ENCODE measurements at places on chromosomes 4 and X.

- no peak for DNase-seq
Measured at GRCh38 chr4:66279084-66279483, 608.8 kb upstream of the EPHA5 start.

GRCh38 chr4:160184884-160185283, 1082.0 kb downstream of the RAPGEF2 start:
- DNase-seq, result no peak

GRCh38 chr4:113419631-113420030, 341.9 kb downstream of the CAMK2D start:
- DNase-seq, result no peak

DNA sequence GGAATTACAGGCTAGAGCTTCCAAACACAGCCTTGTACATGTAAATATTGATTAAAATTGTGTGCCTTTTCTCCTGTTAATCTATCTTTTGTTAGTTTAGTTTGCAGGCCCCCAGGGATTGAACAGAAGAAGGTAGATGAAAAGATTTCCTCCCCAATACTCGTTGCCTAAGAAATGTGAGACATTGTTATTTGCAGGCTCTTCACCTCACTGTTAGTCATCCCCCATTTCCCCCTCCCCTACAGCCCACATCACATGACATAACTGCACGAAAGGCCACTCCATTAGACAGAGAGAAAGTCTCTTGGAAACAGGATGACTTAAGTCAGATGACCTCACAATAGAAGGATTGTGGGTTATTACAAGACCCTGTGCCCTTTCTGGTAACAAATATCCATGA, 13.3 kb upstream of the MID1 start:
- DNase-seq, result peak; percentile 34

- DNase-seq, result no peak
Measured at GRCh38 chr4:1534876-1535526, 128.8 kb upstream of the NKX1-1 start.

DNA sequence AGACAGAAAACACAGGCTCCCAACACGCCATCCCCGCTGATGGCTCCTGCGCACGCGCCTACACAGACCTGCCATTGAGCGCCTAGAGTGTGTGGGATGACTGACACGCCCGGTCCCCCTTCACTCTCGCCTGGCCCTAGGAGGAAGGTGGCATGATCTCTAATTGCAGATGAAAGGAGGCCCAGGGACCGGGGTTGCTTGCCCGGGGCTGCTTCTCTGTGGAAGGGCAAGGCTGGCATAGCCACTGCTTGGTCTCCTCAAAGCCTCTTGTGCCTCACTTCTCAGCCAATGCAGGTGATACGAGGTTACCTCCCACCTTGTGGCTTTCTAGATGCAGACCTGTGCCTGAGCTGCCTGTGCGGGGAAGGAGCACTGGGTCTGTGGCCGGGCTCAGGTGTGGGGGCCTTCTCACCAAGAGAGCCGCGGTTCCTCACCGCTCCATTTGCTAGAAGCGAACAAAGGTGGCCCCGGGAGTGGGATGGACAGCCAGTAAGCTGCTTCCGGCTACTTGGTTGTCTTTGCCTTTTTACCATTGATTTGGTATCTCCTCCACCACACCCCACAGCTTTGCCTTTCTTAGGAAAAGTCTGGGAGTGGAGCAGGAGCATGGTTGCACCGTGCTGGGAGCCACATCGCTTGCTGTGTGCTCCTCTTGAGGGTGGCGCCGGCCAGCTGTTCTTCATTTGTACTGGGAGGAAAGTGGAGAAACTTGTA, 47.0 kb downstream of the TBC1D14 start:
- no peak for DNase-seq

GRCh38 chr4:1409491-1410425, 3.5 kb upstream of the NKX1-1 start:
- DNase-seq, result no peak

- DNase-seq, result no peak
Measured at GRCh38 chrX:13906093-13906492, 89.2 kb upstream of the GPM6B start.

- no peak for DNase-seq
Measured at GRCh38 chrX:9988762-9989161, 21.6 kb downstream of the CLDN34 start.

GRCh38 chr4:7244331-7244665, 52.0 kb downstream of the SORCS2 start:
- DNase-seq, result no peak

DNA sequence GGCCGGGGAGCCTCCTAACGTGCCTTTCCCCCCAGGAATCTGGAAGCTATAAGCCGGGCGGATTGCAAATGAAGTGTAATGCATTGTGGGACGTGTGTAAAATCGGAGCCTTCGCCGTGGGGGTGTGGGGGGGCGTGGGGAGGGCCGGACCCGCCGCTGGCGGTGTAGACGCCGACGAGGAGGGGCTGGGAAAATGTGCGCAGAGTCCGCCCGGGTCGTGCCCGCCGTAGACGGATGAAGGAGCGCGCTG, 1.3 kb downstream of the STOX2 start:
- no peak for DNase-seq

- no peak for DNase-seq
Measured at GRCh38 chr4:112517911-112518310, 1.9 kb upstream of the NEUROG2 start.

DNA sequence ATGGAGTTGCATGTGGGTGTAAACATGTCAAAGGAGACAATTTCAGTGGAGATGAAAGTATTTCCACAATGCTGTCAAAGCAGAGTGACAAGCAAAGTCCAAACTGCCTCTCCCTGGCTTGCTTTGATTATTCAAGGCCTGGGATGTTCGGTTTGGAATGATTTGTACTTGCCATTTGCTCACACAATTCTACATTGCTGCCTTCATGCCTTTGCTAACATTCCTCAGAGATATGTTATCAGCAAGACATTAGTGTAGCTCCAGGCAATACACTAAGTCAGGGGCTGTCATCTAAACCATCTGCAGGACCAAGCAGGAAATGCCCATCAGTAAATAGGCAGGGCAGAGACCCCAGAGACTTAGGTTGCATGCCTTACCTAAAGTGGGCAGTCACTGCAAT, 79.6 kb upstream of the C1QTNF7 start:
- DNase-seq, result no peak

DNA sequence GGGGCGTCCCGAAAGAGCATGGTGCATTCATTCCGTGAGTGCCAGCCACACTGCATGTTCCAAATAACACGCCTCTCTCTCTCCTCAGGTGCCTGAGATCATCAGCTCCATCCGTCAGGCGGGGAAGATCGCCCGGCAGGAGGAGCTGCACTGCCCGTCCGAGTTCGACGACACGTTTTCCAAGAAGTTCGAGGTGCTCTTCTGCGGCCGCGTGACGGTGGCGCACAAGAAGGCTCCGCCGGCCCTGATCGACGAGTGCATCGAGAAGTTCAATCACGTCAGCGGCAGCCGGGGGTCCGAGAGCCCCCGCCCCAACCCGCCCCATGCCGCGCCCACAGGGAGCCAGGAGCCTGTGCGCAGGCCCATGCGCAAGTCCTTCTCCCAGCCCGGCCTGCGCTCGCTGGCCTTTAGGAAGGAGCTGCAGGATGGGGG, 54.2 kb downstream of the PTTG2 start:
- no peak for DNase-seq

DNA sequence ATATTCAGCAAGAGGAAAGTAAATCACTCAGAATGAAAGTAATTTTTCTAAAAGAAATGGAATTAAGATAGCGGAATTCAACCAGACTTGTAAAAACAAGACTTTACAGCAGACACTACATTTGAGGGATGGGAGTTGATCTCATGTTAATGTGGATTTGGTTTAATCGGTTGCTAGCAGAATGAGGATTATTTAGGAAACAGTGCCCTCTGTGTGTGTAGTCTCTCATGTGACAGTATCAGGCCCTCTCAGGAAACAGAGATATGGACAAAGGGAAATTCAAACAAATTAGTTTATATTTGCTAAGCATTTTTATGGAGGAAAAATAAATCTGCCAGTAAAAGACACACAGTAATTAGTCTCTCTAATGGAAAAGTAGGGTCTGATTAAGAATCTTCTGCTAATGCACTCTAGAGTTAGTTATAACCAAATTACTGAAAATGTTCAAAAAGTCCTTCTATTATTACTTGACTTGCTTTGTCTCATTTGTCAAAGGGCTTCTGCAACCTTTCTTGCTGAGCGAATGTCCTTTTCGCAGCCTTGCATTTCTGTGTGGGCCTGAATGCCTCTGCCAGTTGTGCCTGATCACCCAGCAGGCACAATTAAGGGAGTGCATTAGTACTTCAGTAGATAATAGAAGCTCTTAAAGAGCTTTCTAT, 1282.3 kb upstream of the TENM3 start:
- no peak for DNase-seq

DNA sequence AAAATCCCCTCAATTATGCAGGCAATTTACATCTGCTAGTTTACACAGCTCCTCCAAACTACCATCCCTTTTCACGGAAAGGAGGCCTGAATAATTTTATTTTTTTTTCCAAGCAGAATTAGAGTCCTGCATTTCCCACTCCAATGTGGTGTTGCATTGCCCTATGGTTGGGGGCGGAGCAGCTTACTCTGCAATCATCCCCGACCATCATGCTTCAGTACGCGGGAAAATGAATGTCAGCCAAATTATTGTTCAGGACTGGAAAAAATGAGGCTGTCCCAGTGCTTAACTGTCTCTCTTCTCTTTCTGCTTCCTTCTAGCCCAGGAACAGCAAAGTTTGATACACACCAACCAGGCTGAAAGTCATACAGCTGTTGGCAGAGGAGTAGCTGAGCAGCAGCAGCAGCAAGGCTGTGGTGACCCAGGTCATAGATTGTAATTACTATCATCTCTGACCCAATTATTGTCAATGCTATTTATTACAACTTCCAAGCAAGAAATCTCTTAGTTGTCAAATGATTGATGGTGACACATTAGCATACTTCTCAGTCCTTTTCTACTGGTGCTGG, 28.3 kb downstream of the MMRN1 start:
- DNase-seq, result no peak

- no peak for DNase-seq
Measured at GRCh38 chr4:21202959-21203358, 502.7 kb downstream of the PACRGL start.

DNA sequence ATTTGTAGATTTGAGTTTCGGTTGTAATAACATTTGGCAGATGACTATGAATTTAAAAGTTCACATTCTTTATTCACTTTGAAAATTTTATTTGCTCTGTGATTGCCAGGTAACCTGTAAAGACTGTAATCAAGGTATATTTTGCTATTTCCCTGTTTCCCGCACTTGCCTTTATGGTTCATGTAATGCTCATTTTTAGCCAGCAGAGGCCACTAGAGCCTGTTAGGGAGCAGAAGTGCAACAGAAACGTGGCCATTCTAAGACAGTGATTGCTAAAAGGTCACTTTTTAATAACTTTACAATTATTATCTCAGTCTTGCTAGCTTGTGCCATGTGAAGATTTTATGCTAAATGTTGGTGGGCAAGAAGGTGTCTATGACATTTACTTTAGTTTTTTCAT, 12.4 kb downstream of the YIPF6 start:
- DNase-seq, result peak; percentile 61

DNA sequence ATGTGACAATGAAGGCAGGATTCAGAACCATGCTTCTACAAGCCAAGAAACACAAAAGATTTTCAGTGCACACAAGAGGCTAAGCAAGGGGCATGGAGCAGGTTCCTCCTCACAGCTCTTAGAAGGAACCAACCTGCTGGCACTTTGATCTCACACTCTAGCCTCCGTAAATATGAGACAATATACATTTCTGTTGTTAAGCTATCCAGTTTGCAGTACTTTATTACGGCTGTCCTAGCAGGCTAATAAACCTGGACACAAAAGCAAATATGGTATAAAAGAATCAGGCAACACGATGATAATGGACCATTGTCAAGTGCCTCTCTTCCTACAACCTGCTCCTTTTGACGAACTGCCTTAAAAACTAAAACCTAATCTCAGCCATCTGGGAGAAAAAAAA, 114.5 kb downstream of the ZAR1 start:
- DNase-seq, result no peak

GRCh38 chr4:10061650-10062415, 40.5 kb upstream of the SLC2A9 start:
- DNase-seq, result no peak

GRCh38 chr4:88533937-88534750, 10.6 kb upstream of the PYURF start:
- DNase-seq, result no peak

DNA sequence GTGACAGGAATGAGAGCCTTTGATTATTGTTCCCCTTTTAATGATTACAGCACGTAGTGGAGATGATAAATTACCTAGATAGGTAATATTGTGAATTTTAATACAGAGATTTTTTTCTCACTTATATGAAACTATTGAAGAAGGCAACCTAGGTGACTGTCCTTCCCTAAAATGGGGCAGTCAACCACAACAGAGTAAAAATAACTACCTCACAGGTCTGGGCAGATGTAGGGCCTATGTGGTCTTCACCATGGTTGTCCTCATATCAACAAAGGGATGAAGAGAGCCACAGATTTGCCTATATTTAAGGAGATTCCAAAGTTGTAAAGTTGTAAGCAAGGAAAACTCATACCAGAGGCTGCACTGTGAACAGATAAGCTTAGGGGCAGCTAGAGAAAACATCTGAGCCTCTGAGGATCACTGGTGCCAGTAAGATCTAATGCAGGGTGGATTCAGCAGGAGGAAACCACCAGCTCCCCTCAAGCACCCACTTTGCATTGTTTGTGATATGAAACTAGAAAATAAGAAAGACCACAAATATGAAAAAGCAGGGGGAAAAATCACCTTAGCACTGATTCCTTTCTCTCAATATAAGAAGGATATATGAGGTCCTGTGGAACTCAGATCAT, 547.9 kb upstream of the GALNTL6 start:
- no peak for DNase-seq

- DNase-seq, result no peak
Measured at GRCh38 chrX:1261285-1261684, 7.3 kb upstream of the CSF2RA start.

GRCh38 chr4:39020130-39020529, 12.1 kb downstream of the TMEM156 start:
- no peak for DNase-seq

DNA sequence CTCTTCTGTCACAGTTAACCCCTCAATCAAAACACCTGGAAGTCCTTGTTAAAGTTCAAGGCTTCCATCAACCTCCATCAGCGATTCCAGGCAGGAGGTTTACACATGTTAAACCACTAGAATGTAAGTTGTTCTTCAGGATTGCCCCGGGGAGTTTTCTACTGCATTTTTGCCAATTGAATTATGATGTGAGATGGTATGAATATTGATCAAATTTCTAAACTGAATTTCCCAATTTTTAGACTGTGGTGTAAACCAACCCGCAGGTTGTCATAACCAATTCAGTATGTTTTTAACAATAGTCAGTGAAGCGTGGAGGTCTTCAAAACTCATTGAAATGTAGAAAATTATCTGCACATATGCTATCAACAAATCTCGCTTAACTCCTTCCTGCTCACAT, 21.2 kb upstream of the TENM3 start:
- DNase-seq, result no peak

Data from HEK293T (cell line).